ENCODE measurements at places on chromosomes 2 and 18. TPM values are rescaled to one million over a fixed set of nuclear protein-coding genes. Genes with fewer than 3 reads are reported as not detected.

DNA sequence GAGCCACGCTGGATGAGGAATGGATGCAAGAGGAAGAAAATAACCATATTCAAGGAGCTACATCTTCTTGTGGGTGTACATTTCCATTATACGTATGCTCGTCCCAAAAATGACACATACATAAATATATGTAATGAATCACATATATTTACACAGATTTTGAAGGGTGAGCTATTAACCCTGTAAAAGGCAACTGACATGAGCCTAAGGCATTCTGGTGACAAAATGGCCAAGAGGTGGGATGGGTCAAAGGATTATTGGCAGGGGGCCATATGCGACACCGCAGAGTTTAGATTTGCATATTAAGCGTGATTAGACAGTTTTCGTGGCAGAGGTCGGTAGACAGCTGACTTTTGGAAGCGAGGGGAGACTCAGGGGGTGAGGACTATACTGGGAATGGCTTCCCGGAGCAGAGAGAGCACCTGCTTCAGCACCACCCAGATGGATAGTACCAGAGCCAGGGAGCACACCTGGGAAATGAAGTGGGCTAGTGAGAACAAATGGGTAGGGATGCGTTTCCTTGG, 431 bp upstream of the CNRIP1 start:
- DNase-seq, result no peak

GRCh38 chr18:32549248-32550110, 78.8 kb upstream of the GAREM1 start:
- DNase-seq, result peak; percentile 50

MPP4 gene
- total RNA-seq, result not detected

GRCh38 chr2:16244153-16244965, 304.0 kb downstream of the MYCN start:
- DNase-seq, result no peak

SEC11C gene
- total RNA-seq, result 127 TPM

GRCh38 chr2:141652308-141652707, 478.5 kb downstream of the LRP1B start:
- DNase-seq, result no peak

RTP5 gene
- not detected for total RNA-seq

DNA sequence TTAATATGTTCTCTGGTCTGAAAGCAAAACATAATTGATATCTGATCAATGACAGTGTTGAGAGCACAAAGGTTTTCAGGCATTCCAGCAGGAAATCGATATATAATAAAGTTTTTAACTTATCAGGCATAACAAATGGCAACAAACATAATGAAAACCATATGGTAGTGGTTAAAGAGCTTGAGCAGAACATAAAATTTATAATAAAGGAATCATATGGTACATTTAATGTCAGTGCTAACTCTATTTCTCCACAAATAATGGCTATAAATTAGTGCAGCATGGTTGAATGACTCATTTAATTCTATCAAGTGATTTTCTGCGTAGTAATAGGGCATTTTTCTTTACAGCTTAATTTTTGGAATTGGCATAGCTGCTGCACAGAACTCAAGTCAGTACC, 306.2 kb downstream of the FSIP2 start:
- no peak for DNase-seq

DNA sequence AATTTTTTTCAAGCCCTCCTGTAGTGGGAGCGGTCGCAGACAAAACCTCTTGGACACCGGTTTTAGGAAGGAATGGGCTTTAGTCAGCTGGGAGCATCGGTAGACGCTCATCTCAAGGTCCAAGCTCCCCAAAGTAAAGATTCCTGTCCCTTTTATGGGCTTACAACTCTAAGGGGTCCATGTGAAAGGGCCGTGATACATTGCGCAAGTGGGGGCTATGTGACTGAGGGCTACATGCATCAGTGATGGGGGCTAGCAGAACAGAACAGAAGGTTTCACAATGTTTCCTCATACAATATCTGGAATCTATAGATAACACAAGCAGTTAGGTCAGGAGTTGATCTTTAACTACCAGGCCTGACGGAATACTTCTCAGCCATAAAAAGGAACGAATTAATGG, 62.5 kb downstream of the CAMKMT start:
- no peak for DNase-seq

DNA sequence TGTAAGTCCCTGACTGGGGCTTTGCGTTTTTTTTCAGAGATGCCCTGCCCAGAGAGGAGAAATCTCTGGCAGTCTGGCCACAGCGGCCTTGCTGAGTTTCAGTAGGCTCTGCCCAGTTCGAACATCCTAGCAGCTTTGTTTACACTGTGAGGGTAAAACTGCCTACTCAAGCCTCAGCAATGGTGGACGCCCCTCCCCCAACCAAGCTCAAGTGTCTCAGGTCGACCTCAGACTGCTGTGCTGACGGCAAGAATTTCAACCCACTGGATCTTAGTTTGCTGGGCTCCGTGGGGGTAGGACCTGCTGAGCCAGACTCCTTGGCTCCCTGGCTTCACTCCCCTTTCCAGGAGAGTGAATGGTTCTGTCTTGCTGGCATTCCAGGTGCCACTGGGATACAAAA, 31.7 kb downstream of the L3MBTL4 start:
- no peak for DNase-seq

DNA sequence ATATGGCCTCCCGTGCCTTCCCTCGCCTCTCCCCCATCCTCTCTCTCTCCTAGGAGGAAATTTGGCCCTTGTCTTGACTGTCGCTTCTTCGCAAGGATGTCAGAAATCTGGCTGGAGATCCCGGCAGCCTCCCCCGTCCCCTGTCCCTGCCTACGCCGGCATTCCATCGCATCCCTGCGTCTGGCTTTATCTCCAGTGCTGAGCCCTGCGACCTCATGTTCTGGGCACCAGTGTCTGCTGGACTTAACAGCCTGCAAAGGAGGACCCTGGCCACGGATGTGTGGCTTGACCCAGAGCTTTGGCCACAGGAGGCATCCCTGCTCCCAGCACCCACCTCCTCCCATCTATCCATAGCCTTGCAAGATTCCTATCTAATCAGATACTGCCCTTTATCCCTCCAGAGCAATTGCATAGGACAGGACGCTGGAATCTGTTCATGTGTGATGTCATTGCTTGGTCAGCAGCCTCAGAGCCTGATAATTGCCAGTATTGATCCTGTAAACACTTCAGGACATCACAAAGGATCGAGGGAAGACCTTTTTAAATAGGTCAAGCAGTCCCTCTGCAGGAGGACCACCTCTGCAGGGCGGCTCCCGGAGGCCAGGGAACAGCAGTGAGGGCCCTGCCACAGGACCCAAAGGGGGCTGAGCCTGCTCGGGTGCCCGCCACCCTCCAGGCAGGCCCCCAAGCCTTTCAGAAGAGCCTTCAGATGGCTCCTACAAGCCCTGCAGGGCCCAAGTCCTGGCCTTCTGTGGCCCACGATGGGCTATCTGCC, 168.2 kb downstream of the TWIST2 start:
- no peak for DNase-seq

UGT1A3 gene
- not detected for total RNA-seq

ZEB2 gene
- total RNA-seq, result 40.4 TPM

- DNase-seq, result no peak
Observed at GRCh38 chr2:142866426-142866825, 11.0 kb upstream of the KYNU start.
